Stimulated activated CD4-positive, alpha-beta T cell treated with anti-CD3 and anti-CD28 coated beads, TNF-alpha, amount 100 ng/mL, for 24 hours (primary cell): ENCODE measurements at places on chromosomes 2 and 18.

DNA sequence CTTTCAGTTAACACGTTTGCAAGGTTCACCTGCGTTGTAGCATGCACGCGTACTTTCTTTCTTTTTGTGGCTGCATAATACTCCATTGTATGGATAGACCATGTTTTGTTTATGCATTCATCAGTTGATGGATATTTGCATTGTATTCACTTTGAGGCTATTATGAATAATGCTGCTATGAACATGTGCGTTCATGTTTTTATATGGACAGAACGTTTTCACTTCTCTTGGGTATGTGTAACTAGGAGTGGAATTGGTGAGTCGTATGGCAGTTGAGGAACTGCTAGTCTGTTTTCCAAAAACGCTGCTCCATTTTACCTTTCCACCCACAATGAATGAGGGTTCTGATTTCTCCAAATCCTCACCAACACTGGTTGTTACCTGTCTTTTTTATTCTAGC lies 244.3 kb downstream of the GLI2 start:
- no peak for DNase-seq

DNA sequence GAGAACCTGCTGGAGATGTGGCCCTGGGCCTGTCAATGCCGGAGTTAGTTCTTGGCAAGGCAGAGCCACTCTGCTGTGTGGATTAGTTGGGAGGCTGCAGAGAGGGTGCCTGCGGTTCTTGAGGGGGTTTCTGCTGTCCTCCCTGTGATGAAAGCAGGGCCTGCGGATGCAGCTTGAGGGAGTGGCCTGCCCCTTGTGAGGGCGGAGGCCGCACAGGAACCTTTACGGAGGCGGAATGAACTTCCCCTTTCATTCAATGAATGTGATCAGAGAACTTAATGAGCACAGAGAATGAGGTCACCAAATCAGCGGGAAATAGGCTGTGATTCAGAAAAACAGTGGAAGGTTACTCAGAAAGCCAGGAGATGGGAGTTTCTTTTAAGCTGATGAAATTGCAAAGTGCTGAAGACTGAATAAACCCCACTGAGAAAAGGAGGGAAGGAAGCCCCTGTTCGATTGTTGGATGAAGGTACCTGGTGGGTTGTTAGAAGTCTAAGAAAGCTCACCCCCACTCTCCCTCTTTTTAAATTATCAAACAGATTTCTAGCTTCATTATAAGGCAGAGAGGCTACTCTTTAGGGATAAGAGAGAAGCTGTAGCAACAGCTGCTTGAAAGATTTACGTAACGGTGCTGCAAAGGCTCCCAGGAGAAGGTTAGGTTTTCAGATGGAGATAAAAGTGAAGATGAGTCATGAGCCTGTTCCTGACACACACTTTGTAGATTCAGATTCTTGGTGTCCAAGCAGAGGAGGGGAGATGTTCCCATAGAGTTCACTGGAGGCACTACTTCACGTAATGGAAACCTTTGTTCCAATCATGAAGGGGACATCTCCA lies 47.4 kb downstream of the VWA3B start:
- DNase-seq = no peak

DNA sequence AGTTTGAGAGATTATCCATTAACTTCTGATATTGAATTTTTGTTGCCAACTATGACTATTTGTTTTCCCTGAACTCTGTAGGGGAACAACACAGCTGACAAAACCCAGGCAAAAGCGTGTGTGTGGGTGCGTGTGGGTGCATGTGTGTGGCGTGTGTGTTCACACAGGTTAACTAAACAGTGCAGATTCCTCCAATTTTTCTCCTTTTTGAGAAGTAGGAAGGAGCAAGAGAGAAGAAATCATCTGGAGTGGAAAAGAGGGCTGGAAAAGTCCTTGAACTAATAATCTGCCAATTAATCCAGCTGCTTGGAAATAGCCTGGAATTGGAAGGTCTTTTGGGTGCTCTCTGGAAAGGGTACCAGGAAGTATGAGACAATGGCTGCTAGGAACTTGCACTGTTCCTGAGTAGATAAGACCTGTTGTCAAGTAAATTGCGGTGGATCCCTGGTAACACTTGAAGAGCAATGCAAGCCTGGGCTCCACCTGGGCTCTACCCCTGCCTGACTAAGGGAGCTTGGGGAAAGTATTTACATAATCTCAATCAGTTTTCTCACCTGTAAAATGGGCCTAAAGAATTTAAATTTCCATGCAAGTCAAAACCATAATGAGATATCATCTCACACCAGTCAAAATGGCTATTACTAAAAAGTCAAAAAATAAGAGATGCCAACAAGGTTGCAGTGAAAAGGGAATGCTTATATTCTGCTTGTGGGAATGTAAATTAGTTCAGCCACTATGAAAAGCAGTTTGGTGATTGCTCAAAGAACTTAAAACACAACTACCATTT lies 40.5 kb upstream of the IL1R1 start:
- DNase-seq = no peak

DNA sequence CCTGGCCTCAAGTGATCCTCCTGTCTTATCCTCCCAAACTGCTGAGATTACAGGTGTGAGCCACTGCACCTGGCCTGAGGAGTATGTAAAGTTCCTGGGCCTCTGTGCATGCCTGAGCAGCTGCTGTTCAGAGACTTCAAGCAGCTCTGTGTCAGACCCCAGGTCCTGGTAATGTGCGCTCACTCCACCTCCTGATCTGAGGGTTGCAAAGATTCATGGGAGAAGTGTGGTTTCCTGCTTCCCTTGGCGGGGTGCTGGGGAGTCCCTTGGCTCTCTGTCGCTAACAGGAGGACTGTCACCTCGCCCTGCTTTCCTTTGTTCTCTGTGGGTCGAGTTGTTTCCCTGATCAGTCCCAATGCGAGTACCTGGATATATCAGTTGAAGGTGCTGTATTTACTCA lies 8.6 kb upstream of the IL36A start:
- DNase-seq = peak; percentile 53

GRCh38 chr2:224969095-224969494 lies 73.2 kb downstream of the DOCK10 start:
- DNase-seq = no peak

GRCh38 chr2:70766357-70767078 lies 1.5 kb downstream of the ADD2 start:
- no peak for DNase-seq

GRCh38 chr18:46290440-46291020 lies 186.3 kb downstream of the HAUS1 start:
- no peak for DNase-seq

DNA sequence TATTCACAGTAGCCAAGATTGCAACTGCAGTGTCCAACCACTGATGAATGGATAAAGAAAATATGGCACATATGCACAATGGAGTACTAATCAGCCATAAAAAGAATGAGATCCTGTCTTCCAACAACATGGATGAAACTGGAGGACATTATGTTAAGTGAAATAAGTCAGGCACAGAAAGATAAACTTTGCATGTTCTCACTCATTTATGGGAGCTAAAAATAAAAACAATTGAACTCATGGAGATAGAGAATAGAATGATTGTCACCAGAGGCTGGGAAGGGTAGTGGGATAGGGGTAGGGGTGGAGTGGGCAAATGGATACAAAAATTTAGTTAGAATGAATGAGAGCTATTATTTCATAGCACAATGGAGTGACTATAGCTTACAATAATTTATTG lies 305.5 kb upstream of the ETAA1 start:
- no peak for DNase-seq

- DNase-seq = no peak
Observed at GRCh38 chr2:216866515-216867095, 6.7 kb upstream of the TNP1 start.

- no peak for DNase-seq
Observed at GRCh38 chr2:165067643-165068486, 112.5 kb upstream of the SLC38A11 start.

GRCh38 chr2:61658841-61659780 lies 121.0 kb upstream of the XPO1 start:
- no peak for DNase-seq

- DNase-seq = no peak
Observed at GRCh38 chr18:36412778-36413177, 115.3 kb downstream of the FHOD3 start.

DNA sequence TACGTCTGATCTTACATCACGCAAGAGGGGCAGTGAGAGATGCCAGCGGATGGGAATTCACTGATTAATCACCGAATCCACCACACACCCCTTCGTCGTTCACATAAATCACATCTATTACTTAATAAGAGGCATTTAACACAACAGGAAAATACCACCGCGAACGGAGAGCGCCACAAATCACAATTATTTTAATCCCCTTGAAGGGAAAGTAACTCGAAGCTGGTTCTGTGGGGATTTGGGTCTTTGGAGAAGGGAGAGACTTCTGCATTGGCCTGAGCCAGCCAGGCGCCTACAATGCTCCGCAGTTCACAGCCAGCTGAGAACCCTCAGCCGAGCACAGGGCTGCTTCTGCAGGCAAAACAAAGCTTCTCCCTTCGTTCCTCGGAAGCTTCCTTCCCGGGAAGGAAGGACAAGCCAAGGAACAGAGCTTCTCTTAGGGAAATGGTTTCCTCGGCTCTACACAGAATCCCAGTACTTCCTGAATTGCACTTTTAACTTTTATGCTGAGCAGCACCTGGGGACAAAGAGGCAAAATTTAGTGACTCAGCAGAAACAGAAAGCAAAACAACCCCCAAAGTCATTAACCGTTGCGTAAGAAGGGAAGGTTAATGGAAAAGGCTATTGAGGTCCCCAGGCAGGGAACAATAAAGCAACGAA lies at the start of gene LRP1B:
LRP1B (minus strand) TSS at position 7 of the 660 bp plus-strand sequence. CDS start 287 bp downstream, outside the sequence.
- no peak for DNase-seq

- DNase-seq = no peak
Observed at GRCh38 chr2:1759611-1759930, 15.3 kb upstream of the PXDN start.

- no peak for DNase-seq
Observed at GRCh38 chr2:18950361-18950851, 361.0 kb upstream of the NT5C1B start.

DNA sequence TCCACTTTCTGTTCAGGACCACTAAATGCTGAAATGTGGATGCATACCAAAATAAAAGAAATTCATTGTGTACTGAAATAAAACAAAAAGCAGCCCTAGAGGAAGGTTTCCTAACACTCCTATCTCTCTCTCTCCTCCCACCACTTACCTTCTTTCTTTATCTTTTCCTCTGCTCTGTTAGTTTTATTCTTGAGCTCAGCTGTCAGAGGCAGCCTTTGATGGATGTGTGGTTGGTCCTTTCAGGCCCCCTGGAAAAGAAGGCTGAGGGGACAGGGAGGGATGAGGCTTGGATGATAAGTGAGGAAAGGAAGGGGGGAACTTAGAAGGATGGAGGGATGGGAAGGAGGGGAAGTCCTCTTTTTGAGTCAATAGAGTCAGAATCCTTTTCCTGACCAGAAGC lies 47.6 kb downstream of the DHRS9 start:
- DNase-seq = no peak

- peak; percentile 43 for DNase-seq
Observed at GRCh38 chr2:110748489-110748867, 16.1 kb downstream of the ACOXL start.

DNA sequence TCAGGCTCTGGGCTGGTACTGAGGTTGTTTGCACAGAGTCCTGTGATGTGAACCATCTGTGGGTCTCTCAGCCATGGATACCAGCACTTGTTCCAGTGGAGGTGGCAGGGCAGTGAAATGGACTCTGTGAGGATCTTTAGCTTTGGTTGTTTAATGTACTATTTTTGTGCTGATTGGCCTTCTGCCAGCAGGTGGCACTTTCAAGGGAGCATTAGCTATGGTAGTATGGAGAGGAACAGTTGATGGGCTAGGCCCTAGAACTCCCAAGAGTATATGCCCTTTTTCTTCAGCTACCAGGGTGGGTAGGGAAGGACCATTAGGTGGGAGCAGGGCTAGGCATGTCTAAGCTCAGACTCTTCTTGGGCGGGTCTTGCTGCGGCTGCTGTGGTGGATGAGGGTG lies 257.0 kb upstream of the GYPC start:
- no peak for DNase-seq

DNA sequence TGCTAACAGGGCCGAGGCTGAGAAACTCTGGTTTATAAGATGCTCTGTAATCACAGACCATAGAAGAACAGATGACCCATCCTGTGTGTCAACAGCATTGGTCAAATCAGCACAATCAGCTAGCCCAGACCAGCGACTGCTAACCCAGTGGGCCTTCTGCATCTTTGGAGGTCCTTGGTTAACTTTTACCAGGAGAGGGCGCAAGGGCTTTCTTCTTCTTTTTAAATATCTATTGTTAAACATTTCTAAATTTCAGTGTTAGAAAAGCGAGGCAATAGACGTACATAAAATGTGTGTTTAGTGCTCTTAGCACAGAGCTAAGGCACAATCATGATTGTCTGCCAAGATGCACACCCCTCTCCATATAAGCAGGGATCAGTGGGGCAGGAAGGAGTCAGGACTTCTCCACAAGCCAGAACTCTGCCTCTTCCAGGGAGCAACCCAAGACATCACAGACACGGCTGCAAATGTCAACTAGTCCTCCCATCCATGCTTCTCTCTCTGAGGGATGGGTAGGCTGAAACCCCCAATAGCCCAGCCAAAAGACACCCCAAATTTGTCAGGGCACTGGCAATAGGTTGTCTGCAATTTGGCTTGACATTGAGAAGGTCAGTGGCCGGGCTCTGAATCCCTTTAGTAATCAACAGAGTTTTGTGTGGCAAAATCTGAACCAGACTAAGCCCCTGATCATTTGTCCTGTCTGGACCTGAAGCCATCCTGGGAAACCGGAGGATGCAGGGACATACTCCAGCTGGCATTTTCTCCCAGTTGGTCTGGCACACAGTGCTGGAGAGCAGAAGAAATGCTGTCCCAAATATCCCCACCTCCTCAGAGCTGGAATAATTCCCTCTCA lies 188.2 kb downstream of the BCL2 start:
- peak; percentile 27 for DNase-seq

DNA sequence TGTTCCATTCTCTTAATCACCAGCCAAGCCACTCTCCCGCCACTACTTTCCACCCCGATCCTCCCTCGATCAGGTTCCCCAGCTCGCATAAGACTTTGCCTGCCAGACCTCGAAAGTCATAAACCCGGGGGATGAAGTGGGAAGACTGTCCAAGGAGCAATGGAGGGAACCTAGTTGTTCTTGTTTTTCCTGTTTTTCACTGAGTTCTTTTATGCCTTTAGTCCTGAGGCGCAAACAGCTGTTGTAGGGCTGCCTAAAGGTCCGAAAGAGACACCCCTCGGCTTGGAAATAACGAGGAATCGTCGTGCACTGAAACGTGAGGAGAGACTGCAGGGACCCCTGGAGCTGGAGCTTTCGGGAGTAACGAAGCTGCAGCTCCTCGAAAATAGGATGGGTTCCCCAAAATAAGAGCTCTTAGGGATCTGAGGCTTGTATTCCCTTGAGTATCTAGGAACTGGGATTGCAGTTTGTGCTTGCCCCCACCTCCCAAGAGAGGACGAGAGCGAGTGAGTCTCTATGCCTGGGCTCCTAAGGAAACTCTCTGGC lies 1.7 kb upstream of the HOXD12 start:
- DNase-seq = no peak

DNA sequence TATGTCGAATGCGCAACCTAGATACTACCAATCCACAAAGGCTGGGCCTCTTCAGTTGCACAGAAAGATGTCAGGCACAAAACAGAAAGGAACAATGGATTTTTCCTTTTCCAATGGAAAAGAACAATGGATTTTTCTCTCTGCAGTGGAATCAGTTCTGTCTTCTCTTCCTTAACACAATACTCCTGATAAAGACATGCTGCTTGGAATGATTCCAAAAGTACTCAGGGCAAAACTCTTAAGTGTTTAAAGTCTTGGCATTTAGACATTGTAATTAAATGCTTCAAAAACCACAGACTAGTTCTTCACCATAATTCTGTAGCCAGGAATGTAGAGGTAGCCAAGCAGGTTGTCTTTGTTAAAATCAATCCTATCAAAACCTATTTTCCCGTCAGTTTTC lies 46.7 kb upstream of the FLACC1 start:
- no peak for DNase-seq

GRCh38 chr2:36253086-36253485 lies 102.5 kb upstream of the CRIM1 start:
- no peak for DNase-seq

- DNase-seq = no peak
Observed at GRCh38 chr18:59279193-59279592, 5.9 kb upstream of the RAX start.
